Activated T-helper 2 cell treated with anti-CD3 and anti-CD28 coated beads, Interferon-gamma antibody, Interleukin-2, Interleukin-4, amounts not matched to agents 10 μg/mL and 5 μg/mL and 100 μg/mL, durations not matched to agents 14 hours and 24 hours and 36 hours (primary cell): ENCODE measurements at places on chromosomes 2 and 18. TPM values are rescaled to one million over a fixed set of nuclear protein-coding genes. Genes with fewer than 3 reads are reported as not detected.

Gene IL1R1
- total RNA-seq, result 0.48 and 0.52 TPM in 2 replicates

Gene SPOPL
- 15.1 and 17.0 TPM in 2 replicates for total RNA-seq

Gene PRSS56
- not detected in 2 replicates for total RNA-seq

Gene GRB14
- not detected in 2 replicates for total RNA-seq

Gene TUBB8B
- total RNA-seq, result not detected in 2 replicates

Gene COL6A3
- 7.9 and 9.2 TPM in 2 replicates for total RNA-seq

Gene ATOH8
- 0.07 and 0.11 TPM in 2 replicates for total RNA-seq

Gene EVA1A
- not detected in 2 replicates for total RNA-seq

Gene SMAD4
- 73.0 and 77.1 TPM in 2 replicates for total RNA-seq

Gene CD8B2
- not detected in 2 replicates for total RNA-seq

Gene HOXD12
- not detected in 2 replicates for total RNA-seq

Gene TRABD2A
- 67.9 and 71.2 TPM in 2 replicates for total RNA-seq

Gene LIMS3
- total RNA-seq, result not detected in 2 replicates

Gene CCDC74A
- 2.8 and 3.3 TPM in 2 replicates for total RNA-seq

Gene SPATS2L
- total RNA-seq, result 57.5 and 62.2 TPM in 2 replicates

Gene TSGA10
- 3.3 and 3.4 TPM in 2 replicates for total RNA-seq

- H3K27ac ChIP-seq, result no peak overlapping the region
- no peaks in the 10 kb centered on the region for H3K27me3 ChIP-seq
- no peak for DNase-seq
- H3K36me3 ChIP-seq, result no peaks in the 10 kb centered on the region
Measured at GRCh38 chr18:70387027-70387426, 98.2 kb downstream of the SOCS6 start.

DNA sequence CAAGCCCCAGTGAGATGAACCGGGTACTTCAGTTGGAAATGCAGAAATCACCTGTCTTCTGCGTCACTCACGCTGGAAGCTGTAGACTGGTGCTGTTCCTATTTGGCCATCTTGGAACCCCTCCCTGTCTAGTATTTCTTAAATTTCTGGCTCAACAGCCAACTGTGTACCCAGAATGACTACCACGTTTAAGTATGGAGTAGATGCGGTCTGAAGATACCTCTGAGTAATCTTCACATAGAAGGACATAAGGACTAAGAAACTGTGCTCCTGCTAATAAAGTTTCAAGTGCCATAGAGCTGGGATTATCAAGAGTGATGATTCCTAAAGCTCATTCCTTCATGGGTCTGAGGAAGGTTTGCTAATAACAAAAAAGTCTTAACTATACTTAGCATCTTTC is 20.4 kb downstream of the TRAK2 start:
- H3K36me3 ChIP-seq, result peaks cover 35% of the 10 kb centered on the region
- no peak overlapping the region for H3K4me3 ChIP-seq
- peak overlapping the region; percentile 42 for H3K27ac ChIP-seq
- H3K4me1 ChIP-seq, result peaks cover 34% of the 10 kb centered on the region

- peaks cover 8% of the 10 kb centered on the region for H3K36me3 ChIP-seq
- no peak overlapping the region for H3K4me3 ChIP-seq
- peaks cover 8% of the 10 kb centered on the region for H3K4me1 ChIP-seq
- no peak for DNase-seq
- H3K27ac ChIP-seq, result no peak overlapping the region
- no peaks in the 10 kb centered on the region for H3K27me3 ChIP-seq
Measured at GRCh38 chr2:43333101-43333655, 106.8 kb upstream of the ZFP36L2 start.

GRCh38 chr18:4755848-4756247 is 300.7 kb upstream of the DLGAP1 start:
- no peaks in the 10 kb centered on the region for H3K27me3 ChIP-seq
- H3K36me3 ChIP-seq, result no peaks in the 10 kb centered on the region
- H3K27ac ChIP-seq, result no peak overlapping the region
- H3K4me1 ChIP-seq, result no peaks in the 10 kb centered on the region
- DNase-seq, result no peak
- no peak overlapping the region for H3K4me3 ChIP-seq

- H3K27me3 ChIP-seq, result no peaks in the 10 kb centered on the region
- peaks cover 19% of the 10 kb centered on the region for H3K36me3 ChIP-seq
- H3K27ac ChIP-seq, result peak overlapping the region; percentile 87
Measured at GRCh38 chr2:157447031-157447430, 3.1 kb upstream of the CYTIP start.

DNA sequence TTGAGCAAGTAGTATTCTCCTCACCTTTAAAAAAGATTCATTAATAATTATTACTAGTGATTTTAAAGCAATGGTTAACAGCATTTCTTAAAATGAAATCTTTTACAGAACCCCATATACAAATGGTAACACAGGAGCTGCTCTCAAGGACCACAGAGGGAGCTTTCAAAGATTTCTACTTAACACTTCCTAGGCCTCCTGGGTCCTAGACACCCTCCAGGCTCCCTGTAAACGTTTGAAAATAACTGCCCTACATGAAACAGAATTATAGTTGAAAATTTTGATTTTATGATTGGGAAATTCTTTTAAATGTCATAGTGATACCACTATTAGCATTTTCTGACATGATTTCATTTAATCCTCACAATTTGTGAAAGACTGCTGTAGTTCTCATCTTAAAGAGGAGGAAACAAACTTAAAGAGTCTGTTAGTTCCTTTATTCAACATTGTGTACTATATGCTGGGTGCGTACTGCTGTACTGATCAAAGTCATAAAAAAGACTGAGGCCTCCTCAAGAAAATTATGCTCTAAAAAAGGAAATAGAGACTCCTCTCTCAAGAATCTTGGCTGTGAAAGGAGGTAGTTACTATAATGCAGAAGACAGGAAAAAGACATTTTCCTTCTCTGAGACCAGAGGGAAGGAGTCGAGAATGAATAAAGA is 10.6 kb downstream of the CUL3 start:
- no peak for DNase-seq
- H3K27me3 ChIP-seq, result no peaks in the 10 kb centered on the region
- H3K4me1 ChIP-seq, result peaks cover 57% of the 10 kb centered on the region

DNA sequence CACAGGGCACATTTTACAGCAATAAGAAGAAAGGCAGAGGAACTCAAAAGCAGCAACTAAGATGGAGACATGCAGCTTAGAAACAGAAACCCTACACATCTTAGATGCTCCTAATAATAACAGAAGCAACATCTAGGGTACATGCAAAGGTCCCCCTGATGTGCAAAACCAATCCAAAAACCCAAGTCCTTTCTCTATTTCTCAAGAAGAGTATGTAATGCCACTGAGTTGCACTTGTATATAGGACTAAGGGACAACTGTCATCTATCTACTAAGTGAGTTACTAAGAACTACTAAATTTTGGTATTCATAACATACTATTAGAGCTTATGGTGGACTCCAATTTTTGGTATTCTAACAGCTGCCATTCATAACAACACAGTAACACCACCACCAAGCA is 28.4 kb downstream of the HNRNPLL start:
- no peak for DNase-seq
- H3K36me3 ChIP-seq, result peaks cover 80% of the 10 kb centered on the region
- peaks cover 52% of the 10 kb centered on the region for H3K4me1 ChIP-seq
- no peaks in the 10 kb centered on the region for H3K27me3 ChIP-seq
- H3K4me3 ChIP-seq, result no peak overlapping the region

- no peak overlapping the region for H3K27ac ChIP-seq
- peaks cover 21% of the 10 kb centered on the region for H3K4me1 ChIP-seq
Measured at GRCh38 chr18:57839942-57840381, 36.8 kb upstream of the ATP8B1 start.

DNA sequence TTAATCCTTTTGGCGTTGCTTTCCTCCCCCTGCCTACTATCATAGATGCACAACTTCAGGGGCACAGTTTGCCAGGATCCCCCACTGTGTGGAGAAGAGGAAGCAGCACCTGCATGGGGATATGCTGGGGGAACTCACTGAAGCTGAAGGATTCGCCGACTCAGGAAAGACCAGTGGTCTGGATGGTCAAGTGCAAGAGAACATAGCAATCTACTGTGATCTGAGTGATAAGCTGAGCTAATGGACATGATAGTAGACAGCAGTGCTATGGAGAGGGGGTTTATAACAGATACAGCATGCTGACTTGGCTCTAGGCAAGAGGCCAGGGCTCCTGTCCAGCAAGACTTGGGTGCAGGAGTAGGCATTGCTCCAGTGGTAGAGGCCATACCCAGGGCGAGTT is 124.4 kb upstream of the NRP2 start:
- H3K36me3 ChIP-seq, result no peaks in the 10 kb centered on the region
- H3K4me3 ChIP-seq, result no peak overlapping the region
- peaks cover 25% of the 10 kb centered on the region for H3K27me3 ChIP-seq
- DNase-seq, result no peak
- H3K4me1 ChIP-seq, result no peaks in the 10 kb centered on the region

GRCh38 chr18:39375066-39375465 is 1809.5 kb upstream of the CELF4 start:
- H3K27ac ChIP-seq, result no peak overlapping the region
- no peak overlapping the region for H3K4me3 ChIP-seq
- no peaks in the 10 kb centered on the region for H3K36me3 ChIP-seq
- H3K4me1 ChIP-seq, result no peaks in the 10 kb centered on the region
- DNase-seq, result no peak

DNA sequence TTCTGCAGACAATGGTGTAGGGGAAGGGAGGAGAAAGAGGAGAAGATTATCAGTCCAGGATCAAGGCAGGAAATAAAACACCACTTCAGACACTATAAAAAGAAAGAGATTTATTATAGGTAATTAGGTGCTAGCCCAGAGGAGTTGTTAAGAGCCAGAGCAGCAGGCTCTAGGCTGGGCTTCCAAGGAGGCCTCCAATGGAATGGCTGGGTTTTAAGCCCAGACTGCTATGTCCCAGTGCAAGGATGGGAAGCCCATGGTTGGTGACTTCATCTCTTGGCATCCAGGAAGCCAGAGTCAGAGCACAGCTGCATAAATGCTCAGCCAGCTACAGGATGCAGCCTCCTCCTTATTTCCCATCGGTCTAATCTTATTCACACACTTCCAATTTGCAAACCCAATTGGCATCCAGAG is 95.6 kb downstream of the LAMA3 start:
- no peak for DNase-seq
- no peak overlapping the region for H3K4me3 ChIP-seq
- H3K27me3 ChIP-seq, result peaks cover 27% of the 10 kb centered on the region

- H3K4me1 ChIP-seq, result peaks cover 8% of the 10 kb centered on the region
- no peak overlapping the region for H3K4me3 ChIP-seq
- H3K27me3 ChIP-seq, result no peaks in the 10 kb centered on the region
- H3K27ac ChIP-seq, result no peak overlapping the region
Measured at GRCh38 chr2:74066491-74067203, 81.1 kb downstream of the BOLA3 start.

DNA sequence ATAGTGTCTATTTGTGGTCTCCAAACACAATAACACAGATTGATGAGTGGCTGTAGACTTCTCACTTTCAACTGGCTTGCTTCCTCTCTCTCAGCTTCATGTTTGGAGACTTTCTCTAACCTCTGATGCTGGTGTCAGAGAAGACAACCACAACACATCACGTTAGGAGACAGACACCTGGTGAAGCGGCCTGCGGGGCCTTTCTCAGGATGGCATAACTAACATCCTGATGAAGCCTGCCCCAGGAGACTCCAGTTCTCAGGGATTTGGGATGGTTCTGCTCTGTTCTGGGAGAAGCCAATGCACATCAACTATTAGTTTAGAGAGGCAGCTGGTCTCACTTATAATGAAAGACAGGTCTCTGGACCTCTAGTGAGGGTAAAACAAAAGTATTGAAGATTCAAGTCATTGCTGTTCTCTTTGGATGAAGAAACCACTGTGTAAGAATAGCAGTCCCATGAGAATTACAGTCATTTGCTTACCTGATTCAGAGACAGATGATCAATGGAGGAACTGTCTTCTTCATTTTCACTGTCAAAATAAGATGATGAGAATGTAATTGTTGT is 2.0 kb downstream of the IL1A start:
- no peak overlapping the region for H3K4me3 ChIP-seq
- peaks cover 7% of the 10 kb centered on the region for H3K36me3 ChIP-seq
- H3K27ac ChIP-seq, result no peak overlapping the region

DNA sequence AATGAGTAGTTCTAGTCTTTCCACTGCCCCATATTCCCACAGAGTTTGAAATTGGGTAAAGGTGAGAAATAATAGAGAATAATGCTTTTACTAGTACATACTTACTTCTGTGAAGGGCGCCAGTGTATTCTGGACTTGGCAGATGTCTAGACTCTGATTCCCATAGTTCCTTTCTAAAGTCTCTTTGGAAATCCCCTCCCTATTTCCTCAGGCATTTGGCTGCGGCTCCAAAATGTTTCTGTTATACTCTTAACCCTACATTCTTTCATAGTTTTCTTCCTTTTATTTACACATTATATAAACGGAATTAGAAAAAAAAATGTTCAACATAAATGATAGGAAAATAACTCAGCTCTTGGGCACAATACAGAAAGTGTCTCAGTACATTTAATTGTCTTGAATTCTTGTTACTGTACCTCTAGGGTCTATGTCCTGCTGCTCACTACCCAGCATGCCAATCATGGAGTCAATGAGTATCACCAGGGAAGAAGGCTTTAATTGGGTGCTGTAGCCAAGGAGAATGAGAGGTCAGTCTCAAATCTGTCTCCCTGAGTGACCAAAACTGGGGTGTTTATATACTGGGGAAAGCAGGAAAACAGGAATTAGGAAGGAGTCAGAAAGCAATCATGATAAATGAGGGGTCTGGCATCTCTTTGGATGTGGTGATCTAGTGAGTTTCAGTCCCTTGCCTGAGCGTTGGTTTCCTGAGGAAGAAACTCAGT is 147.8 kb upstream of the MMADHC start:
- H3K27me3 ChIP-seq, result no peaks in the 10 kb centered on the region
- no peaks in the 10 kb centered on the region for H3K4me1 ChIP-seq
- no peaks in the 10 kb centered on the region for H3K36me3 ChIP-seq
- no peak overlapping the region for H3K27ac ChIP-seq

DNA sequence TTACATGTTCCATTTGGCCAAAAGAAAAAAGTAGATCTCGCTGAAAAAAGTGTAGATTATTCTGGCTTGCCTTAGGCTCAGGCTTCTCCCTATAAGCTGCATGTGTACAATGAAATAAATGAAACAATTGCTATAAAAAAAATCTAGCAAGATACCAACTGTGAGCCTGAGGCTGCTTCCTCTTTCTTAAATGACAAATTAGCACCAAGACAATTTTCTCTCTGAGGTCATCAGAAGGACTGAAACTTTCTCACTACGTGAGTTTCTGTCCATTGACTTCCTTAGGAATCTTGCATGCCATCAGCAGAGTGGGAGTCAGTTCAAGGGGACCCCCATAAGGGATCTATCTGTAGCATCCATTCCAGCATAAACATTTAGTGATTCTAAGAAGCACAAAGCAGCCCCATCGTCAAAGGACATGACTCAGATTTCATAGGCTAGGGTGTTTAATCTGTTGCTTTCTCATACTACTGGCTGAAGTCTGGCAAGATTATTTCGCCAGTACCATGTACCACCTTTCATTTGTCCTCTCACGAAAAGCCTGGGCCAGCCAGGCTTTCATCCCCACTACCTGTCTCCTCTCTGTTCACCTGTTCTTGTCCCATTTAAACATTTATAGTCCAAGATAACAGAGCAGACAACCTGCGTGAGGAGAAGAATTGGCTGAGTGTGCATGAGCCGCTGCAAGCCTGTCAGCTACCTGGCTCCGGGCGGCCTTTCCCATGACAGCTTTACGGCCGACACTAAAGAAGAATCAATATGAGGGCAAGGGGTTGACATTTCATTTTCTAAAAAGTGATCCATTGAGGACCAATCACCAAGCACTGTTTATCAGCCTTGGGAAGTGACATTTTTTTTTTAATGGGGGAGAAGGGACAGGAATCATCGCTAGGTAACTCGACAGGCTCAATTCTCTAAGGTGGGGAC is 120.0 kb downstream of the EPHA4 start:
- no peaks in the 10 kb centered on the region for H3K36me3 ChIP-seq
- H3K4me3 ChIP-seq, result no peak overlapping the region
- H3K27ac ChIP-seq, result no peak overlapping the region
- peaks cover 5% of the 10 kb centered on the region for H3K27me3 ChIP-seq

- peaks cover 5% of the 10 kb centered on the region for H3K27me3 ChIP-seq
- no peaks in the 10 kb centered on the region for H3K4me1 ChIP-seq
- H3K4me3 ChIP-seq, result no peak overlapping the region
- DNase-seq, result no peak
- H3K36me3 ChIP-seq, result no peaks in the 10 kb centered on the region
- H3K27ac ChIP-seq, result no peak overlapping the region
Measured at GRCh38 chr18:32317651-32318050, 127.8 kb downstream of the MEP1B start.
